ENCODE measurements at places on chromosomes 16 and 17. TPM values are rescaled to one million over a fixed set of nuclear protein-coding genes. Genes with fewer than 3 reads are reported as not detected.

Gene PERCC1
- not detected for total RNA-seq

Gene TAC4
- not detected for total RNA-seq

Gene RAB34
- total RNA-seq = not detected

Gene AATK
- total RNA-seq = not detected

Gene VPS25
- 54.0 TPM for total RNA-seq

Gene ACSF3
- 30.4 TPM for total RNA-seq

Gene SALL1
- not detected for total RNA-seq

Gene MSL1
- total RNA-seq = 48.6 TPM

Gene PRSS22
- not detected for total RNA-seq

Gene STH
- total RNA-seq = not detected

DNA sequence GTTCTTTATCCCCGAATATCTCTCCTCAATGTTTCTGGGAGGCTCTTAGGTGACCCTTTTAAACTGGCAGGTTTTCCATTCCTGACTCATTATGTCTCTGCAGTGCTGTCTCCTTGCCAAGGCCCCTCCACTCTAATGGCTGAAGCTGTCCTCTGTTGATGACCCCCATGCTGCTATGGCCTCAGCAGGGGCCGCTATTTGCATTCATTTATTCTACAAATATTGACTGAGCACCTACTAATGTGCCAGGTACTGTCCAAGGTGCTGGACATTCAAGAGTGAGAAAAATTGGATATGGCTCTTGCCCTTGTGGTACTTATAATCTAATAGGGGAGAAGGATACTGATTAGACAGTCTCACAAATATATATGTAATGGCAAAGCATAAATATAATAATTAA lies 55.4 kb downstream of the GP2 start:
- no peak for DNase-seq

DNA sequence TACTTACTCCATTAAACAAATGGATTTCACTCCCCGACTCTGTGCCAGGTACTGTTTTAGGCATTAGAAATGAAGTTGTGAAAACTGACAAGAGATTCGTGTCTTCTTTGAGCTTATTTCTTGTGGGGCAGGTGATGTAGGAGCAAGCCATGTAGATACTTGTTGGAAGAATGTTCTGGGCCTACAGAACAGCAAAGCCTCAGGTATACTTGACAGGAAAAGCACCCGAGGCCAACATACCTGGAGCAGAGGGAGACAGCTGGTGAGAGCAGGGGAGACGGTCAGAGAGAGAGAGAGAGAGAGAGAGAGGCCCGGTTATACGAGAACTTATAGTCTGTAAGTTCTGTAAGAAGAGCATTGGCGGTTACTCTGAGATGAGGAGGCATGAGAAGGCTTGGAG lies 110.8 kb downstream of the FTO start:
- DNase-seq = no peak

DNA sequence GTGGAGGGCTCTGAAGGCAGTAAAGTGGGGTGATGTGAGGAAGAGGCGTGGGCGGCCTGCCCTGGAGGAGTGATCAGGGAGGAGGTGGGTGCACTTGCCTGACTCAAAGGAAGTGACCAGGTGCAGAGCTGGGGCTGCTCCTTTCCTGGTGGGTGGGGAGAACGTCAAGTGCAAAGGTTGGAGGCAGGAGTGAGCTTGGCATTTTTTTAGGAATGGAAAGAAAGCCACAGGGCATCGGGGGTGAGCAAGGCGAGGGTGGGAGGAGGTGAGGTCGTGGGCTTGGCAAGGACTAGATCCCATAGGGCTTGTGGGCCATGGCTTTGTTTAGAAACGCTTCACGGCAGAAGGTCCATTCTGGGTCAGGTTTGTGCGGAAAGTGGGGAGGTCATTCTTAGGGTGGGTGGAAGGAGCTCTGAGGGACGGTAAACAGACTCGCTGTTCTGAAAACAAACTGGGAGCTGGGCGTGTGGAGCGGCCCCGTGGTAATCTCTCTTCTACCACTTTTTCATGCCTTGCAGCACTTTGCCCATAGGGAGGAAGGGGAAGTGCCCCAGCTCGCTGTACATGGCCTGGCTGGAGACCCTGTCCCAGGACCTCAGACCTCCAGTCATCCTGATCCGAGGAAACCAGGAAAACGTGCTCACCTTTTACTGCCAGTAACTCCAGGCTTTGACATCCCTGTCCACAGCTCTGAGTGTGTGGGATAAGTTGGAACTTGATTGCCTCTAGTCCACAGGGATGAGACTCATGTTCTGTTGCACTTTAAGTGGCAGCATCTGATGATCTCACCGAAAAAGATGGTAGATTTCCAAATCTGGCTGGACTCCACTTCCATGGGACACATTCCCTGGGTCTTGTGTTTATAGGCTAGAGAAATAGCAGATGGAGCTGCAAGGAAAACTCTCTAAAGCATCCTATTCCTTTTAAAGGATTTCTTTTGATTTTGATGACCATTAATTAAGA lies 18.9 kb upstream of the HERPUD1 start:
- no peak for DNase-seq

GRCh38 chr17:57833179-57833939 lies 16.5 kb downstream of the MRPS23 start:
- DNase-seq = peak; percentile 88

DNA sequence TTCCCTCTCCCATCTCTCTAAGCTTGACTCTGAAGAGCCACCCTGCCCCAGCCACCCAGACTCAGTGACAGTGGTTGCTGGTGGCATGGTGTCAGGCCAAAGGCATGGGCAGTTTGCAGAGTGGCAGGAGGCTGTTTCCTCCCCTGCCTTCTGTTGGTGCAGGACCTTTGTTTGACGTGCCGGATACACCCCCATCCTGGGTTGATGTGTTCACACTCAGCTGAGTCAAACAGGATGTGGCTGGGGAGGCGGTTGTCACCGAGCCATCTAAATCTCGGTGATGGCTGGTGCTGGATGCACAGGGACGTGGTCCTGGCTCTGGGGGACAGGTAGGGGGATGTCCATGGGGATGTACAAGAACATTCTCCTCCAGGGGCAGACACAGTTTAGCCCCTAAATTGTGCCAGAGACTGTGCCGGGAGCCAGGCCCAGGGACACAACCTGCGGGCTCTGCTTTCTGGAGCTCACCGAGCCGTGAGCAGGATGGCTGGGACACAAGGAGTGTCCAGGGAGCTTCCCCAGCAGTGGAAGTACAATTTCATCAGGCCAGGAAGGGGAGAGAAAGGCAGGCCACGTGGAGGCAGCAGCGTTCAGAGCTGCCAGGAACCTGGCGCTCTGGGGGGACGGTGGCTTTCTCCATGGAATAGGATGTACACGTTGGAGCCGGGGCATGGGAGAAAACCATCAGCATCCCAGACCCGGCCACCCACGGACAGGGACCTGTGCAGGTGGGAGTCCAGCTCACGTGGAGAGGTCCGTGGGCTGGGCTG lies 264.2 kb downstream of the SEC14L1 start:
- peak; percentile 84 for DNase-seq

DNA sequence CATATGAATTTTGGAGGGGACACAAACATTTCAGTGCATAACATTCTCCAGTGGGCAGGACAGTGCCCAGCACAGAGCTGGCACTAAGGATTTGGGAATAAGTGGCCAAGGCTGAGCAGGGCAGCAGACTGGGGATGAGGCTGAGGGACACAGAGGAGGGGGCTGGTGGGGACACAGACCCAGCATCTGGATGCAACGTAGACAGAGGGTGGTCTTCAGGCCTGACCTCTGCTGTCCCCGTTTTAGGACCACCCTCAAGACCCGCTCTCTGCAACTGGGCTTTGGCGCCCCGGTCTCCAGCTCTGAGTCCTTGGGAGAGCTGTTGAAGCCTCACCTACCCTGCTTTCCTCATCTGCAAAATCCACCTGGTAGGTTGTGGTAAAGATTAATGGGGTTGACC lies 3.3 kb upstream of the PRSS33 start:
- DNase-seq = no peak

GRCh38 chr17:8698162-8698971 lies 46.3 kb downstream of the CCDC42 start:
- no peak for DNase-seq

DNA sequence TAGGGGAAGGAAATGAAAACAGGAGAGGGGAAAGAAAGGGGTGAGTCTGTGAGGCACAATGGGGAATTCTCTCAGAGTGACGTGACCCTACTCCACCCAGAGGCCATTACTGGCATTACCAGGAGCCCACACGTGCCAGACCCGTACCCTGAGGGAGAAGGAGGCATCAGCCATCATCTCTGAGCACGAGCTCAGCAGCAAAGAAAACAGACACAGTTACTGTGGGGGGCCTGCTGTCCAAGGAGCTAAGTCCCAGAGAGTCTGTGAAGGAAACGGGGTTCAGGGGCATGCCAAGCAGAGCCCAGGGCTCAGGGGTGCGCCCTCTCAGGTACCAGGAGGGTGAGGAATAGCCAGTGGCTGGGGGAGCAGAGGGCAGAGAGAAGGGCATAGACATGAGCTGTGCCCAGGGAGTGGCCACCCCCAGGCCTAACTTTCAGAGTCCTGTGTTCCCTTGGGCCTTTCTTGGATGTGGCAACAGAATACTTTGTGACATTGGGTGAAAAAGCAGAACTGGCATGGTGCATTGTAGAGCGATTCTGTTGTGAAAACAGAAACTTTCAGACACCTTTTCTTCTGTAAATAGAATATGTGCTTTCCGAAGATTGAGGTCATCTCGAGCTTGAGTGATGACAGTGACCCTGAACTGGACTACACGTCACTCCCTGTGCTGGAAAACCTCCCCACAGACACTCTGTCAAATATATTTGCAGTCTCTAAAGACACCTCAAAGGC lies 11.3 kb downstream of the TAF1C start:
- no peak for DNase-seq

- DNase-seq = no peak
Observed at GRCh38 chr16:67936124-67936879, at the start of gene PSMB10. Gene PSMB10 (minus strand): TSS chr16:67936850. CDS start chr16:67936749, 101 bp downstream.

- DNase-seq = no peak
Observed at GRCh38 chr17:64357191-64357981, 33.3 kb downstream of the PECAM1 start.

- DNase-seq = no peak
Observed at GRCh38 chr16:82301146-82301755, 131.2 kb upstream of the MPHOSPH6 start.

- no peak for DNase-seq
Observed at GRCh38 chr16:301235-301634, 18.3 kb downstream of the PDIA2 start.

- DNase-seq = no peak
Observed at GRCh38 chr17:76577876-76578275, 7.8 kb downstream of the ST6GALNAC2 start.

- no peak for DNase-seq
Observed at GRCh38 chr16:73171380-73171779, 123.5 kb upstream of the ZFHX3 start.

DNA sequence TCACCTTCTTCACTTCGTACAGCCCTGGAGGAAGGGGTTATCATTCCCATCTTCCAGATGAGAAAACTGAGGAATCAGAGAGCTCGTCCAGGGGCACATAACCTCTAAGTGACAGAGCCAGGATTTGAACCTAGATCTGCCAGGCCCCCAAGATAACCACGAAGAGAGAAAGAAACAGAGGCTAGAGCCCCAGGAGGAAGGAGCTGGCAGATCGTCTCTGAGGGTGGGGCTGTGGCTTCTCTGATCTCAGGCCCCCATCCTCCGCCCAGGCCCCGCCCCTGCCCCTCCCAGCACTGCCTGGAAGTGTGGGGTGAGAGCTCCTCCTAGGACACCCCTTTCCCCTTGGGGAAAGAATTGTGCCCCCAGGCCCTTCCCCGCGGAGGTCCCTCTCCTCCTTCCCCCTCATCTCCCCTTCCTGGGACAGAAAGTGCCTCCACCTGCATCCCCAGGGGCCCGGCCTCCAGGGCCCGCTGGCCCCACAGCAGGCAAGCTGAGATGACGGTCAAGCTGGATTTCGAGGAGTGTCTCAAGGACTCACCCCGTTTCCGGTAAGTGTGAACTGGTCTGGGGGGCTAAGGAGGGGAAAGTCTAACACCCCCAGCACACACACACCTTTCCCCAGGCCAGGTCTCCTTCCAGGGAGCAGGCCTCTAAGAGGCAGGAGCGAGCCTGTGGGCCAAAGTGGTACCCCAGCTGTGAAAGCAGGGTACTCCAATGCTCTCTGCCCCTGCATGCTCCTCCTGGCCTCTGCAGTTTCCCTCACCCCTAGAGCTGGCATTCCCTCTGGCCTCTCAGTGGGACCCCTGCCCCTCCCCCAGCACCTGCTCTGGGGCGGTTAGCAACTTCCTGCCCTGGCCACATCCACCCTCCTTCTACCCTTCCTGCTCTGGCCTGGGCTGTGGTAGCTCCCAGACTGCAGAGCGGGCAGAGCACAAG lies at the start of gene ACAP1:
Gene ACAP1, plus strand, starts transcription at position 290 of the 936 bp plus-strand sequence. Its CDS starts 206 bp downstream, at position 496.
- peak; percentile 85 for DNase-seq

GRCh38 chr16:381789-382717 lies at the start of gene PGAP6:
Gene PGAP6 (minus strand): TSS chr16:381978. CDS start chr16:381821, 157 bp downstream.
- peak; percentile 92 for DNase-seq

DNA sequence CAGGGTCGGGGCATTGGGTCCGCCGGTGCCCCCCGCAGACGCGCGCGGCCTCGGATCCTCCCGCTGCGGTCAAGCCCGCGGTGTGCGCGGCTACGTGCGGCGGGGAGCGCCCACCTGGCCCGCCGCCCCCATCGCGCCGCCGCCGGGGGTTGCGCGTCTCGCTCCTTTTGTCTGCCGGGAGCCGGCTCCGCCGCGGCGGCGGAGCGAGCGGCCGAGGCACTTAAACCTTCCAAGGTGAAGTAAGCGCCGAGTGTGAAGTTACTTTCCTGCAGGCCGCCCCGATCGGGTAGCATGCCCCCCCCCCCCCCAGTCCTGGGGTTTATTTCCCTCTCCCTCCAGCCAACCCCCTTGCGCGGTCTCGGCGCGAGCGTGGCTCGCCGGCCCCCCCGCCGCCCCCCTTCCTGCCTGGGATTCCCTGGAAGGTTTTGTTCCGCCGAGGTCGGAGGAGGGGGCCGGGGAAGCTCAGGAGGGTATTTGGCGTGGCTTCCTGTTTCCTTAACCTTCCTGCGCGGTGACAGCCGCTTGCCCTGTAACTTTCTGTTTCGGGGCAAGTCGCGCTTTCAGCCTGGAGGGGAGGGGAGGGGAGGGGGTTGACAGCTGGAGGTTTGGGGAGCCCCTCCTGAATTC lies 56.6 kb upstream of the GSE1 start:
- DNase-seq = no peak

DNA sequence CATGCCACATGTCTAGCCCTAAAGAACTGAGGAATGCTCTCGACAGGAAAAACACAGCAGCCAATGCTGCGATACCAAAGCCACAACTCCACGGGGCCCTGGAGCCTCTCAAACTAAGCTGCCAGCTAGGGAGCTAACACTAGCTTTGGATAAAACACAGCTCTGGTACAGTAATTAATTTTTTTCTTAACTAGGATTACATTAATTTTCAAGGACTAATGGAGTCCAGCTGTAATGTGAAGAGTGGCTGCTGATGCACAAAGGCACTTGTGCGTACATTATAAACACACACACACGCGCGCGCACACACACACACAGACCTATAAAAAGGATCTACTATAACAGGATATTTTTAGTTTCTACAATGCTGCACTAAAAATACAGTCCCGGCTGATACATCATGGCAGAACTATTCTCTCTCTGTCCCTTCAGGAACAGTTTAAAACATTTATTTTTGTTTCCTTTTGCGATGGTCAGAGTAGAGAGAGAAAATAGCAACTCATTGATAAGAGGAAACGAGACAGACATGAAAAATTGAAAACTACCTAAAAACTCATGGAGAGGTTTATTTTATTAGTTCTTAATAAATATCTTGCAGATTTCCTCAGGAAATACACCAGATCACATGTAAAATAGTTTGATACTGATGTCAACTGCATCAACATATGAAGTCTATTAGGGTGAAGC lies 88.5 kb downstream of the SMG6 start:
- peak; percentile 76 for DNase-seq

- DNase-seq = peak; percentile 75
Observed at GRCh38 chr17:8745586-8746500, 1.2 kb upstream of the CCDC42 start.

GRCh38 chr17:65008882-65009281 lies 47.7 kb downstream of the GNA13 start:
- DNase-seq = no peak

GRCh38 chr16:19997264-19997663 lies 76.4 kb downstream of the GPR139 start:
- no peak for DNase-seq

Data from Karpas-422 (cell line).